ENCODE measurements at places on chromosomes 6 and 20.

GRCh38 chr6:170404036-170404435 lies 97.5 kb downstream of the FAM120B start:
- no peak for DNase-seq

DNA sequence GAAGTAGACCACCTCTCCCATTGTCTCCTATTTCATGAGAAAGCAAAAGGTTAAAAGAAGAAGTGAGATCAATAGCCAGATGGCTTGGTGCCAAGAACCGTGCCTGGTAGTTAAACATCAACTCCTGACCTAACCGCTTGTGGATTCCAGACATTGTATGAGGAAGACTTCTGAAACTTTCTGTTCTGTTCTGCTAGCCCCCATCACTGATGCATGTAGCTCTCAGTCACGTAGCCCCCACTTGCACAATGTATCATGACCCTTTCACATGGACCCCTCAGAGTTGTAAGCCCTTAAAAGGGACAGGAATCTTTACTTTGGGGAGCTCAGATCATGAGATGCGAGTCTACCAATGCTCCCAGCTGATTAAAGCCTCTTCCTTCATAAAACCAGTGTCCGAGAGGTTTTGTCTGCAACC lies 301.2 kb downstream of the RNGTT start:
- no peak for DNase-seq

- DNase-seq: peak; percentile 63
Observed at GRCh38 chr6:39927159-39927558, 7.1 kb downstream of the MOCS1 start.

DNA sequence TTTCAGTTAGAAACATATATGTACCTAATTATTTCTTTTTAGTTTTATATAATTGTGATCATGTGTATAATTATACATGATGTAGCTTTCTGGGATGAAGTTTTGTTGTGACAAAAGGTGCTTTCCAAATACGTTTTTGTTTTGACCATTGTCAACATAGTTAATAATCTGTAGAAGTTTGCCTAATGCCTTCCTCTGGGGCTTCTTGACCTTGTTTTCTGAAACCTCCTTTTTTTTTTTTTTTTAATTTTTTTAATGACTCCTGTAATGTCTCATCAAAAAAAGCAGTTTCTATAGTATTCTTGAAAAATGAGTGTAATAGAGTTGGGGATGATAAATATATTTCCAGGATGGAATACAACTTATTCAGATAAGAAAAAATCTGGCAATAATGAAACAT lies 434.7 kb upstream of the SOX4 start:
- no peak for DNase-seq

DNA sequence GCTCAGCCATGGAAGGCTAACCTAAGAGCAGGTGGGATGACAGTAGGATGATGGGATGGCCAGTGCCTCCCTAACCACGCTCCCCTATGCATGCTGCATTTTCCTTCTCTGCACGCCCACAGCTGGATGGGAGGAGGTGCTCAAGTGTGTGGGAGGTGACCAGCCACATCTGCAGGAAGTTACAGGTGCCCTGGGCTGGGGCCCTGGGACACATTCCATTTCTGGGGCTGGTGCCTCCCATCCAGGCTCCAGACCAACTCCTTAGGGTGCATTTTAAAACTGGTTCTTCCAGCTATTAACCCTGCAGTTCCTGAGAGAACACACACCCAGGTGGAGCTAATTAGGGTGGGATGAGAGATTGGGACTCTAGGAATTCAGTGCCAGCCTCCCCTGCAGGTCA lies 135.3 kb upstream of the ARMC2 start:
- no peak for DNase-seq

DNA sequence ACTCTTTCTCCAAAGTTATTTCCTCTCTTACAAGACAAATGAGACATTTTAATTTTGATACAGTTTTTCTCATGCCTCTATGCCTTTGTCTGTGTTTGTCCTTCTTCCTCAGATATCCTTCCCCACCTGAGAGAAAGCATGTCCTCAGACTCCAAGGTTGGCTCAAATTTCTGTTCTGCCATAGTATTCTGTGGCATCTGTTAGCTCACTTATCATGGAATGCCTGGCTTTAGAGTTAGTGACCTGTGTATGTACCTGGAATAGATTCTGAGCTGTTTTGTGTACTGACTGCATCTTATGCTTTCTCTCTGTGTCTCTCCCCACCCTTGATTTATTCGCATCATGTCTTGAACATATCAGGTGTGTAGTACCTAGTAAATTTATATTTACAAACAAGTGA lies 90.0 kb downstream of the CENPW start:
- DNase-seq: no peak

DNA sequence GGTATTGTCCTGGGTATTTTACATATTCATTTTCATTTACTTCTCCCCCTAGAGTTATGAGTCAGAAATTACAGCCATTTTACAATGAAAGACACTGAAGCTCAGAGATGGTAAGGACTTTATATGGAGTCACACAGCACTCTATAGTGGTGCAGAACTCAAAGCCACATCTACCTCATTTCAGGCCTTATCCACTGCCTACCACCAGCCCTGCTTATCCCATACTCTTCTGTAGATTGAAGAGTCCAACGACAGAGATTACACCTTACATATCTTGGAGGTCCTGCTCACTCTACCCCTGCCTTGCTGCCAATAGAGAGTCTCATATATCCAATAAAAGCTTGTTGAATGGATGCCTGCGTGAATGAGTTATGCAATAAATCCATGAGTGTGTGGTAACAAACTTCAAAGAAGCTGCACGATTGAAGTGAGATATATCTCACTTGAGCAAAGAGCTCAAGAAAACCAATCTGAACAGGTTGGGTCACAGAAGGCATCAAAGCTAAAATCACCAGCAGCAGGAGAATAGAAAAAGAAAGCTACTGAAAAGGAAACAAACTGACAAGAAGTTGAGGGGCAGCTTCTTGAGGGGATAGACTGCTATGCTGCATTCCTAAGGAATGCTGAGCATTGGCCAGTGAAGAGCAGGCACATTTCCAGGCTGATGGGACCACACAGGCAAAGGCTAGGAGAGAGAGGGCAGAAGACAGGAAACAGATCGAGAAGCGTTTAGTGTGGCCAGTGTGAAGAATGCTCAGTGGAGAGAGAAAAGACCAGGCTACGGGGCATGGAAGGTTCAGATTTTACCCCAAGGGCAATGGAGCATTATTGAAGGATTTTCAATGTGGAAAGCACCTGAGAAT lies 585.6 kb downstream of the DHX35 start:
- no peak for DNase-seq

- DNase-seq: peak; percentile 94
Observed at GRCh38 chr6:26251354-26252076, 113.5 kb upstream of the BTN3A2 start.

DNA sequence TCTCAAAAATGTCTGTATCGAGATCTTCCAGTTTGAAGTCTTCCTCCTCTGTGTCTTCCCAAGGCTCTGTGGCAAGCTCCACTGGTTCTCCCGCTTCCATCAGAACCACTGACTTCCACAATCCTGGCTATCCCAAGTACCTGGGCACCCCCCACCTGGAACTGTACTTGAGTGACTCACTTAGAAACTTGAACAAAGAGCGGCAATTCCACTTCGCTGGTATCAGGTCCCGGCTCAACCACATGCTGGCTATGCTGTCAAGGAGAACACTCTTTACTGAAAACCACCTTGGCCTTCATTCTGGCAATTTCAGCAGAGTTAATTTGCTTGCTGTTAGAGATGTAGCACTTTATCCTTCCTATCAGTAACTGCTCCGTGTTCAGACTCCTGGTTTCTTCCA lies 10.0 kb upstream of the DHX35 start:
- no peak for DNase-seq

DNA sequence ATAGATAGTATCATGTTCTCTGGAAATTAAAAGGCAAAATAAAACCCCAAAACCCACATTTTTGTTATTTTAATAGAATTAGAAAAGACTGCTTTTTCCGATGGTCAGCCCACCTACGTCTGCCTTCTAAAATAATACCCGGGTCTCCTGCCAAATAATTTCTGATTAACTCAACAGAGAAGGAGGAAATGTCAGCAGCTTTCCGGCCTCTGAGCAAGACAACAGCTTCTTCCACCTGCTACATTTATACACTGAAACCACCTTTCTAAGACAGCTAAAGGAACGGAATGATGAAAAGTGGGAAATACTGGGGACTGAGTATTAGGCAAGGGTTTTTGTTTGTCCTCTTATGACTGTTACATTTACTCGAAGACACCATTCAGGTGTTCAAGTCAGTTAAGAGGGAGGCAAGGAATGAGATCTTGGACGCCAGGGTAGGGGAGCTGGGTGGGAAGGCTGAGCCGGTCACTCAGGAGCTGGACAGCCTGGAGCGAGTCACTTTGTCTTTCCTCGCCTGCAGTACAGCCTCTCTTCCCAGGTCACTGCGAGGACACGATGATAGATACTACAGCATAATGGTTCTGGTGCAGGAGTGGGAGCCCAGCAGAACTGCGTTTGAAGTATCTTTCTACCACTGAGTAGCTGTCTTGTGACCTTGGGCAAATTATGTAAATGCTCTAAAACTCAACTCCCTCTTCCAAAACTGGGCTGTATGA lies 96.3 kb upstream of the QKI start:
- no peak for DNase-seq

GRCh38 chr6:21461844-21462518 lies 131.6 kb upstream of the SOX4 start:
- DNase-seq: no peak

DNA sequence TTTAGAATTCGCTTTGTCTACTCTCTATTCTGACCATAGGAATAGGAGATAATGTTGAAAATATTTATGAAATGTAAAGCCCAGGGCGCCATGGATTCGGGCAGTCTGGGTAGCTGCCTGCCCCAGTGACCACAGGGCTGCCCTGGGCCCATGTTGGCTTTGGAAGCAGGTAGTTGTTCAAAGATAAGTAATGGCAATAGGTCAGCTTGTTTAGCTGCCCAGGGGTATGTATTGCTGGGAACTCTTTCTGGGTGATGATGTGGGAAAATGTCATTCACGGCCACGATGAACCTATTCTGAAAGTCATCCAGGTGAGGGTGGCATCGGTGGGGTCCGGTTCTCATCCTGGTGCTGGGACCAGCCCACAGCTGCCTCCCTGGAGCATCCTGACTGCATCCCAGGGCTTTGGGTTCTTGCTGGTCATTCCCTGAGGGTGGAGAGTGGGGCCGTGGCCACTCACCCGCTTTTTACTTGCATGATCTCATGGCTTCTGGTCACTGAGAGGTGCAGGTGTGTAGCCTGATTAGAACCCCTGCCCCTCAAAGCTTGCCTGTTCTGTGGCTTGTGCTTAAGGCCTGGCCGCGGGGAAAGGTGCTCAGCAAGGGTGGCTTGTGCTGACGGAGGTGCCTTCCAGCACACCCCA lies 102.8 kb downstream of the ERMARD start:
- DNase-seq: no peak

GRCh38 chr6:140366991-140367390 lies 992.5 kb upstream of the CITED2 start:
- peak; percentile 84 for DNase-seq

DNA sequence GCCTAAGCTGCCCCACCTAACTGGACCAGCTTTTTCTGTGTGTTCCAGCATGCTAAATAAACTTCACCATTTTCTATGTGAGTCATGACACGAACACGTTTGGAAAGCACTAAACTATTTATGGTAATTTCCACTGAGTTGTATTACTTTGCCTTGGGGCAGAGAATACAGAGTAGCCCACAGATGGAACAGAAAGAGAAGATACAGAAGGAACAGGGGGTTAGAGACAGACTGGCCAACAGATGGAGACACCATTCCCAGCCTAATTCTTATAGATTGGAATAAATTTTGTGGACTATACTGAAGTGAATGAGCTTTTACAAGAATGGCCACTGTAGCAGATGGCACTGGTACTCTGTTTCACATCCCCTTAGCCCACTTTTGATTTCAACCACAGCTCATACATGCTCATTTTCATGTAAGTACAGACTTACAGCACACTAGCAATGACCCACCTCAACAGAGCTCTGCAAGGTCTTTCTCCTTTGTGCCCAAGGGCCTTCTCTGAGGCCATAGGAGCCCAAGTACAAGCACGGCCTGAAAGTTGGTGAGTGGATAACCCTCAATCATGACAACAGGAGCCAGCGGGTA lies 13.1 kb upstream of the NT5DC1 start:
- peak; percentile 72 for DNase-seq

DNA sequence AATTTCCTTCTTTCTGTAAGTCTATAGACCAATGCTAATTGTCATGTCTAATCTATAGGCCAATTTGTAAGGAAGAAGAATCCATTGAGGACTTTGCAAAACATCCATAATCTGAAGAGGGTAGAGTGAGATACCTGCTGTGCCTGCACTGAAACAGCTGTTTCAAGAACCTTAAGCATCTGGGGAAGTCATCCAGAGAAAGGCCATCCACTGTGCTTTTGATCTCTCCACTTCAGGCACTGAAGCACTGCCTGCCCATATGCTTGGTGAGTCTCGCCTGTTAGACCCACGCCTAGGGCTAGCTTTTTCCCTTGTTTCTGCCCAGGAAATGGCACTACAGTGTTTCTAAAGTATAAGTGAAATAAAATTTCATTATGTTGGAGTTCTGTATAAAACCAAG lies 921.8 kb upstream of the EPHA7 start:
- no peak for DNase-seq

DNA sequence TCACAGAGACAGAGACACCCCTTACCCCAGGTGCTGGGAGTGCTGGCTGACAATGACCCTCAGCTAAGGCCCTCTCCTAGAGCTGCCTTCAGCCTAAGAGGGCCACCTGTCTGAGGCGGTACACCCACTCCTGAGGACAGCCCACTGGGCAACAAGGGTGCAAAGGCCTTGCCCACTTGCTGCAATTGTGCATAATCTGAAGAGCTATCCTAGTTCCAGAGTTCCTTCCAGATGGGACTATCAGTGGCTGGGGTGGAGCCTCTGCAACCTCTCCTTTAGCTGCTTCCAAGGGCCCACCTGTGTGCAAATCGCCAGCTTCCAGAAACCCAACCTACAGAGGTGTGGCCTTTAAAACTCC lies 87.5 kb downstream of the PREX1 start:
- DNase-seq: no peak

- no peak for DNase-seq
Observed at GRCh38 chr20:29408034-29408695, 1849.3 kb upstream of the DEFB115 start.

DNA sequence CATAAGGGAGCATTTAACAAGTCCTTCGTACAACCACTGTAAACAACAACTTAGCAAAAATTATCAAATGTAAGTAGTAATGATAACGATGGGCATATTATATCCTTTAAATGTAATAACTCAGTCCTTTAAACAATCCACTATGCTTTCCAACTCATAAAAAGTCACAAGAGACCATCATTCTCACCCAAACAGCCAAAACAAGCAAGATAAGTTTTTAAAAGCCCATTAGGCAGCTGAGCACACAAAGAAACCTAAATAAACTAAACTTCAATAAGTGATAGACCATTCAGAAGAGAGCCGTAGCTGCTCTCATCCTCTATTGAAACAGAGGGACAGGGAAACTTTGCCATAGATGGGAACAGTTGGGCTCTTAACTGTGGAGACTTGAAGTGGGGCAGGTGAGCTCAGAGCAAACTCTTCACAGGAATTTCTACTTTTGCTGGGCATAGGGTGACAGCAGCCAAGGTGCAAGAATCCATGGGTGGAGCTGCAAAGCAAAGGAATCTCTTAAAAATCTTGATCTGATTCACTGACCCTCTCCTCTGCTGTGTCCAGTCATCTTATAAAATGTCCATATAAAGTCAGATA lies 22.5 kb downstream of the RAB22A start:
- DNase-seq: no peak

GRCh38 chr6:157070403-157071107 lies 252.8 kb downstream of the TMEM242 start:
- peak; percentile 60 for DNase-seq

- DNase-seq: no peak
Observed at GRCh38 chr20:11098888-11099287, 425.1 kb upstream of the JAG1 start.

GRCh38 chr6:33292996-33293682 lies 3.7 kb downstream of the PFDN6 start:
- no peak for DNase-seq

- no peak for DNase-seq
Observed at GRCh38 chr20:62643521-62644043, 1.3 kb downstream of the SLCO4A1 start.
